Activated naive CD8-positive, alpha-beta T cell treated with anti-CD3 and anti-CD28 coated beads, Interleukin-2, amount 50 U/mL, for 16 hours (primary cell): ENCODE measurements at places on chromosomes 6 and 20.
A peak's percentile ranks its signal among the peaks of the same experiment; 100 is the strongest.

DNA sequence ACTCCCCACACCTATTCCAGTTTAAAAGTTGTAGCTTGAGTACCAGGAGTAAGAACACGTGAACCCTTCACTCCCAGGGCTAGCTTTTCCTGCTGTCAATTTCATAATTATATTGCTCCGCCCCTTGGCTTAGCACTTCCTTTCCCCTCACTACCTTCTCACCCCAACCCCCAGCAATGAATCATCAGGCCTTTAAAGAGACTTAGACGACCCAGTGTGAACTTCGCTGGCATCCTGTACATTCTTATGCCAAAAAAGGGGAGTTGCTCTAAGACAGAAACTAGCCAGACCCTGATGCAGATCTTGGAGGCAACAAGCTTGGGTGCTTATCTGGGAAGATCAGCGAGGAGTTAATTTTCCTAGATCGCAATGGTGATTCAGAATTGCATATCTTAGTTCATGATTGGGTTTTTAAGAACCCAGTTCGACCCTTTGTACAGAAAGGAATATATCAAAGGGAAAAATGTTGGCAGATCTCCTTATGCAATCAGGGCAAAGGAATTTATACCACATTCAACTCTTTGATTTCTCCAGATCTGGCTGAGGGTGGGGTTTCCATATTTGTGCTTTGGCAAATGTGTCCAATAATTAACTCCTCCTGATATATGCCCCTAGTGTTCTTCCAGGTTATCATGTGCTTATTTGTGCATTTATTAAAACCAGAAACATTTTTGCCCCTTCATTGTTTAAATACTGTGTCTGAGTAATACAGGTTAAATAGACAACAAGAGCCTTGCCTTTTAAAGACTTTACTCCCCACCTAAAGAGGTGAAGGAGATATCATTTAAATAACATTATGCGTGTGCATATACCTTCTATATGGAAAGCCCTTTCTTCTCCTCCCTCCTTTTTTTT lies 8.1 kb upstream of the ATXN1 start:
- DNase-seq = peak; percentile 39

DNA sequence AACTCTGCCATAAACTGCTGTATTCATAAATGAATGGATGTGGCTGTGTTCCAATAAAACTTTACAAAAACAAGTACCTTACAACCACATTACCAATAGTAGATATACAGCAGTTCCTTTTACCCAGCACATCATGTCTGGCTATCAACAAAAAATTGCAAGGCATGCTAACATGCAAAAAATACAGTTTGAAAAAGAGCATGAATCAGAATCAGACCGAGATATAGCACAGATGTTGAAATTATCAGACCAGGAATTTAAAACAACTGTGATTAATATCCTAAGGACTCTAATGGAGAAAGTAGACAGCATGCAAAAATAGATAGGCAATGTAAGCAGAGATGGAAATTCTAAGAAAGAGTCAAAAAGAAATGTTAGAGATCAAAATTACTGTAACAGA lies 8.4 kb upstream of the NUS1 start:
- DNase-seq = no peak

- DNase-seq = no peak
These were observed 2.1 kb downstream of the DAAM2 start for GRCh38 chr6:39794231-39794630.

DNA sequence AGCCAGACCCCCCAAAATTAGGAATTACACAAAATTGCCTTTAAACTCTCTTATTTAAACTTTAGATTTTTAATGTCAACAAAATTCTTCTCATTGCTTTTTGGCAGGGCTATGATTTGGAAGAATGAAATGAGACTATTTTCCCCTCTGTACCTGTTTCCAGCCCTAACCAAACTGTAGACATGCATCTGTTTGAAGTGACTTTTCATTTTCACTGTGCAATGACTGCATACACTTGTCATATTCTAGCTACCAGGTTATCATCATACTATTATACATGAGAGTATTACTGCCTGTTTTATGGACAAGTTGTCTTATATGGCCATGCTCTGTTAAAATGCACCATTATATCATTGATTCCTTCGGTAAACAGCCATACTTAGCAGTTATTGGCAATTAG lies 295.2 kb downstream of the TBC1D7 start:
- no peak for DNase-seq

DNA sequence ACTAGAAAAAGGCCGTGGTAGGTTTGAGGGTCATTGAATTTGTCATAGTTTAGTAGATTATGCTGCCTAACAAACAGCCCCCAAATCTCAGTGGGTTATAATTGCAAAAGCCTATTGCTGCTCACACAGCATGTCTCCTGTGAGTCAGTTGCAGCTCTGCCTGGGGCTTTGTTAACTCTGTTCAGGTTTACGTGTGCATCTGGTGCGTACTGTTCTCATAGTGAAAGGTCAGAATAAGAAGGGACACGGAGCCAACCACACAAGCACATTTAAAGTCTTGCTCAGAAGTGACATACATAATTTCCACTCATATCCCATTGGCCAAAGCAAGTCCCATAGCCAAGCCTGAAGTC lies 48.1 kb upstream of the BMP2 start:
- DNase-seq = no peak

DNA sequence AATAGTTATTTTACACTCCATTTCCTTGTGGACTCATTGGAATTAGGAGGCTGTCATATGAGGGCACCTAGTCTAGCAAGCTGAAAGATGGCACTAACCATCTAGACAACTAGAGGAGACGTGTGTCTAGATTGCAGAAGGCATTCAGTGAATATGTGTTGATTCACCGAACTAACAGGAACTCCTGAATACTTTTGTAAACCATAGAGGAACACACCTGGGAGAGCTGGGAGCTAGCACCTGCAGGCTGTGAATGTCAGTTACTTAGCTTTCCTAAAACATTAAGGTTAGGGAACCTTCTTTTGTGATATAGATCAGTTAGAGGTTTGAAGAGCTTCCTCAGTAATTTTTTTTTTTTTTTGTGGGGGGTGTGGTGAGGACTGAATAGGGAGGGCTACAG lies 7.7 kb downstream of the OPN5 start:
- DNase-seq = no peak

- DNase-seq = peak; percentile 43
These were observed 844 bp upstream of the ABRACL start for GRCh38 chr6:139027620-139028182.

GRCh38 chr6:38612143-38612965 lies 27.4 kb downstream of the BTBD9 start:
- DNase-seq = no peak

- DNase-seq = no peak
These were observed 212.9 kb upstream of the PRND start for GRCh38 chr20:4508773-4509172.

DNA sequence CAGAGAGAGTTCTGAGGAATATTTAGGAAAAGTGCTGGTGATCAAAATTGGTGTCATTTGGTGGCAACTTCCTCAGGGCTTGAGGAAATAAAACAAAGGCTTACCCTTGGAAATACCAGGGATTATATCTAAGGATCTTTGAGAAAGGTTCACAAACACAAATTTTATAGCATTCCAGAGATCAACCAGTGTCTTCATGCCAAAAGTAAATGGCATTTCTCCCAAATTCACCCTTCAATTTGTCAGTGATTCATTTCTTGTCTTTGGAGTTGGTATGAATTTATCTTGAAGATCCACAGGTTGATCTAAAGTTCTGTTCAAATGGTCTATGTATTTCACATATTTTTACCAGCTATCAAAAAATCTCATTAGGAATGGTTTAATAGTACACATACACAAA lies 181.5 kb downstream of the FUT9 start:
- no peak for DNase-seq

- no peak for DNase-seq
These were observed 1.4 kb downstream of the GRIK2 start for GRCh38 chr6:101394936-101395335.

- no peak for DNase-seq
These were observed 64.8 kb upstream of the POU3F2 start for GRCh38 chr6:98769546-98769945.

GRCh38 chr6:27157459-27158315 lies 89.8 kb upstream of the PRSS16 start:
- peak; percentile 65 for DNase-seq

DNA sequence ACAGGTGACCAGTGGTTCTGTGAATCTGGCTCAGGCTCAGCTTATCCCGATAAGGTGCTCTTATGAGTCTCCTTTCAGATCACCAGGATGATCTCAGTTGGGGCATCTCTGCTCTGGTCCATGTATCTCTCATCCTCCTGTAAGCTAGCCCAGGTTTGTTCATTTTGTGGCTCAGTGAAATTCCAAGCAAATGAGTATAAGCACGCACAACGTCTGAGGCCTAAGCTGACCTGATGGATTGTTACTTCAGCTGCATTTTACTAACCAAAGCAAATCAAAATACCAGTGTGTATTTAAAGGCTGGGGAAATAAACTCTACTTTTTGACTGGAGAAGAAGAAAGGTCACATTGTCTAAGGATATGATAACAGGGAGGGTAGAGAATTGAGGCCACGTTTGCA lies 551.0 kb upstream of the BTBD3 start:
- no peak for DNase-seq

GRCh38 chr20:2741881-2742280 lies 49.3 kb downstream of the EBF4 start:
- DNase-seq = no peak

DNA sequence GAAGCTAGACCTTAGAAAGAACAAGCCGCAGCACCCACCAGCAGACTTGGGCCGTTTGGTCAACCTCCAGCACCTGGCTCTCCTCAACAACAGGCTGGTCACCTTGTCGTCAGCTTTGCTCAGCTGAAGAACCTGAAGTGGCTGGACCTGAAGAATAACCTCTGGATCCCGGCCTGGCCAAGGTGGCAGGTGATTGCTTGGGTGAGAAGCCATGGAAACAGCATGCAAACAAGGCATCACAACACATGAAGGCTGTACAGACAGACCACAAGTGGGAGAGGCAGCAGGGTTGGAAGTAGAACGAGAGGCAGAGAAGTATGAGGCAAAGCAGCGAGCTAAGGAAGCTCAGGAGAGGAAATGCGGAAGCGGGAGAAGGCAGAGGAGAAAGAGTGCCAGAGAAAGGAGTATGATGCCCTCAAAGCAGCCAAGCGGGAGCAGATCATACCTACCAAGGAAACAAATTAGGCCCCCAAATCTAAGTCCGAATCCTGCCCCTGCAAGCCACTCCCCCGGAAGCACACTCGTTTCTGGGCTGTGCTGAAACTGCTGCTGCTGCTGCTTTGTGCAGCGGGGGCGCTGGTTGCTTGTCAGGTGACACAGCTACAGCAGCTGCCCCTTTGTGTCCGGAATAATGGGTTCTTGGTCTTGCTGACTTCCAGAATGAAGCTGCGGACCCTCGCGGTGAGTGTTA lies 121.6 kb upstream of the LGSN start:
- no peak for DNase-seq

DNA sequence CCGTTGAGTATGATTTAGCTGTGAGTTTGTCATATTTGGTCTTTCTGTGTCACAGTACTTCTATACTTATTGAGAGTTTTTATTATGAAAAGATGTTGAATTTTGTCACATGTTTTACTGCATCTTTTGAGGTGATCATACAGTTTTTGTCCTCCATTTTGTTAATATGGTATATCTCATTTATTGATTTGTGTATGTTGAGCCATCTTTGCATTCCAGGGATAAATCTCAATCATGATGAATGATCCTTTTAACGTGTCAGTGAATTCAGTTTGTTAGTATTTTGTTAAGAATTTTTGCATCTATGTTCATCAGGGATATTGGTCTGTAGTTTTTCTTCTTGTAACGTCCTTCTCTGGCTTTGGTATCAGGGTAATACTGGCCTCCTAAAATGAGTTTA lies 3.5 kb downstream of the SIRT5 start:
- DNase-seq = no peak

- no peak for DNase-seq
These were observed 82.9 kb downstream of the ADGRG6 start for GRCh38 chr6:142384519-142385254.

DNA sequence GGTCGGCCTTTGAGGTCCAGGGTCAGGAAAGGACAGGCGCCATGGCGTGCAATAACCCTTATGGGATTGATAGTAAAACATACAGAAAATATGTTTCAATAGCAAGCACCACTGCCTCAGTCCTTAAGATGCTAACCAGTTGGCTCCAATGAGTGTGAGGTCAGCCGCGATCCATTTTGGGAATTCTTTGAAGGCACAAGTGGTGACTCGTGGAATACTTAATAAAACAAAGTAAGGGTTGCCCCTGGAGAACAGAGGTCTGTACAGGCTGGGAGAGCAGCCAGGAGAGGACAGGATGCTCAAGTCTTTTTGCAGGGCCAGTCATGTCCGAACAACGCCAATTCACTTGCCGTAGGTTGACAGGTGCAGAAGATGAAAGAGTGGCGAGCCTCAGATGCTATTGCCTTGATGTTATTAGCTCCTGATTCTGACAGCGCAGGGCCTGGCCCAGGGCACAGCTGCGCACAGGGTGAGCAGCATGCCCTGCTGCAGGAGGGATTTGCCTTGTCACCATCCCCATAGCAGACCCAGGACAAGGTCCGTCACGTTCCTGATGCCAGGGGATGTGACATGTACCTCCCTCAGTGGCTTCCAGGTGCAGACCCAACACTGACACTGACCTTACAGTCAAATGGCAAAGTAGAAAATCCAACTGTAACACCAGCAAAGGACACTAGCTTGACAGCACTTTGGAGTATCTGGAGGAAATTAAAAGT lies 21.8 kb downstream of the SYNDIG1 start:
- no peak for DNase-seq

GRCh38 chr6:125213939-125214338 lies 60.4 kb downstream of the TPD52L1 start:
- DNase-seq = no peak

DNA sequence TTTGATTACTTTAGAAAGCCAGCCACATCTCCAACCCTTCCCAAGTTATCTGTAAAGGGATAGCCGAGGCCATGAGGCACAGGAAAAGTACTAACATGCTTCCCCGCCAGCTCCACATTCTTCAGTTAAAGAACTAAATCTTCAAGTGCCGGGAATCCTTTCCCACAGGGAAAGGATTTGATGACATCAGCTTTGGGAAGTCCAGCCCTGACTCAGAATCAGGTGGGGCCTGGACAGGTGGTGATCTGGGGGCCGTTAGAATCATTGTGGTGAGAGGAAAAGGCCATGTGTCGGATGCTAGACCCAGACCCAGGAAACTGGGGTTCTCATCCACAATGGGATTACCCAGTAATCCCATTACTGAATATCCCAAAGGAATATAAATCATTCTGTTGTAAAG lies 580.0 kb downstream of the QKI start:
- DNase-seq = no peak

- DNase-seq = no peak
These were observed 15.5 kb upstream of the CLDN20 start for GRCh38 chr6:155248008-155249001.

GRCh38 chr6:15073344-15073789 lies 172.5 kb upstream of the JARID2 start:
- no peak for DNase-seq

DNA sequence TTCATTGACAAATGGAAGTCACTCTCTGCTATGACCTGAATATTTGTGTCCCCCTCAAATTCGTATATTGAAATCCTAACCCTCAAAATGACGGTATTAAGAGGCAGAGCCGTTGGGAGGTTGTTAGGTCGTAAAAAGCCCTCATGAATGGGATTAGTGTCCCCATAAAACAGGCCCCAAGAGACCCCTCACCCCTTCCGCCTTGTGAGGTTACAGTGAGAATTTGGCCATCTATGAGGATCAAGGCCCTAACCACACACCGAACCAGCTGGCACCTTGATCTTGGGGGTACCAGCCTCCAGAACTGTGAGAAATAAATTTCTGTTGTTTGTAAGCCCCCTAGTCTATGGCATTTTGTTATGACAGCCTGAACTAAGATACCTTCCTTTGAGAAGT lies 52.5 kb upstream of the SLC22A16 start:
- DNase-seq = no peak

GRCh38 chr6:32095338-32096086 lies 13.6 kb downstream of the TNXB start:
- no peak for DNase-seq

GRCh38 chr6:126335210-126335609 lies 4.7 kb upstream of the CENPW start:
- DNase-seq = no peak
